ENCODE measurements at places on chromosomes 2 and 18. TPM values are rescaled to one million over a fixed set of nuclear protein-coding genes. Genes with fewer than 3 reads are reported as not detected.

GRCh38 chr2:150046211-150046610 lies 441.3 kb downstream of the RND3 start:
- no peaks in the 10 kb centered on the region for H3K36me3 ChIP-seq
- H3K4me1 ChIP-seq, result no peaks in the 10 kb centered on the region
- no peak overlapping the region for H3K27ac ChIP-seq
- no peak for DNase-seq
- no peaks in the 10 kb centered on the region for H3K27me3 ChIP-seq
- no peak overlapping the region for H3K4me3 ChIP-seq

GRCh38 chr2:109685453-109685852 lies 71.3 kb downstream of the SOWAHC start:
- no peak overlapping the region for H3K4me3 ChIP-seq
- no peaks in the 10 kb centered on the region for H3K36me3 ChIP-seq
- H3K27me3 ChIP-seq, result no peaks in the 10 kb centered on the region
- no peak overlapping the region for H3K27ac ChIP-seq
- DNase-seq, result no peak
- no peaks in the 10 kb centered on the region for H3K4me1 ChIP-seq

The KIF1A gene
- 0.27 TPM for total RNA-seq

- no peaks in the 10 kb centered on the region for H3K27me3 ChIP-seq
- H3K4me3 ChIP-seq, result no peak overlapping the region
- no peak for DNase-seq
These were observed 95.2 kb downstream of the MTX2 start for GRCh38 chr2:176364273-176364977.

The HOXD11 gene
- not detected for total RNA-seq

DNA sequence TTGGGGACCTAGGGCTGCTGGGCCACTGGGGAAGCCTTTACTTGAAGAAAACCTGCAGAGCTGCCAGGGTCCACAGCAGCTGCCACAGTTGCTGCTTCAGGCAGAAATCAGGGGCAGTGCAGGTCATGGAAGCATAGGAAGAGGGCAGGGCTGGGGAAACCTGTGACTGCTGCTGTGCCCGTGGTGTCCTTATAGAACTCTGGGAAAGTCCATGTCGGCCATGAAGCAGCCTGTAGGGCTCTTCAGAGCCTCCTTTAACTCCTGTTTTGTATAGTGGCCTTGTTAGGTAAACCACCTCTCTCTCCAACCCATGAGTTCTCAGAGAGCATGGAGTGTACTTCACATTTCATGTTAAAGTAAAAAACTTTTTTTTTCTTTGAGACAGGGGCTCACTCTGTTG lies 62.1 kb downstream of the SMAD4 start:
- no peak for DNase-seq
- no peak overlapping the region for H3K4me3 ChIP-seq
- H3K27ac ChIP-seq, result no peak overlapping the region
- H3K4me1 ChIP-seq, result no peaks in the 10 kb centered on the region

GRCh38 chr2:41947701-41948396 lies 100.0 kb upstream of the PKDCC start:
- no peaks in the 10 kb centered on the region for H3K4me1 ChIP-seq
- no peak overlapping the region for H3K27ac ChIP-seq
- DNase-seq, result no peak
- no peaks in the 10 kb centered on the region for H3K36me3 ChIP-seq

The DYNAP gene
- total RNA-seq, result not detected

DNA sequence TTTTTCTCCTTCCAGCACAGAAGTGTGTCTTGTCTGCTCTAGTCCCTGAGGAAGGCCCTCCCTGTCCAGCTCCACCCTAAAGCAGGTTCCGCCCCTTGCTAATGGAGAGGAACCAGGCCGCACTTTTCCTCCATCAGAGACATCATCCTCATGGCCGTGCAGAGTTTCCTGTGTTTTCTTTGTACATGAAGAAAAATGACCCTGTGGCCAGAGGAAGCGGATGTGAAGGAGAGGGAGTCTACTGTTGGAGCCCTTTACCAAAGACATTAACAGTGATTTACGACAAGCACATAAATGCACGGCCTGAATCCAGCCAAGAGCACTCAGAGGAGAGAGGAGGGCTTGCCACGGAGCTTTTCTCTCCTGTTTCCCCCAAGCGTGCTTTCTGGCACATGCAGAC lies 109.5 kb downstream of the RNF144A start:
- no peaks in the 10 kb centered on the region for H3K27me3 ChIP-seq
- no peak overlapping the region for H3K4me3 ChIP-seq
- H3K27ac ChIP-seq, result no peak overlapping the region
- DNase-seq, result no peak
- peaks cover 4% of the 10 kb centered on the region for H3K36me3 ChIP-seq

The TRAF3IP1 gene
- total RNA-seq, result 19.4 TPM

The FHOD3 gene
- 4.0 TPM for total RNA-seq

GRCh38 chr18:12518326-12518725 lies 110.6 kb downstream of the PRELID3A start:
- DNase-seq, result no peak
- H3K36me3 ChIP-seq, result no peaks in the 10 kb centered on the region
- no peak overlapping the region for H3K4me3 ChIP-seq
- H3K27me3 ChIP-seq, result no peaks in the 10 kb centered on the region
- no peak overlapping the region for H3K27ac ChIP-seq

DNA sequence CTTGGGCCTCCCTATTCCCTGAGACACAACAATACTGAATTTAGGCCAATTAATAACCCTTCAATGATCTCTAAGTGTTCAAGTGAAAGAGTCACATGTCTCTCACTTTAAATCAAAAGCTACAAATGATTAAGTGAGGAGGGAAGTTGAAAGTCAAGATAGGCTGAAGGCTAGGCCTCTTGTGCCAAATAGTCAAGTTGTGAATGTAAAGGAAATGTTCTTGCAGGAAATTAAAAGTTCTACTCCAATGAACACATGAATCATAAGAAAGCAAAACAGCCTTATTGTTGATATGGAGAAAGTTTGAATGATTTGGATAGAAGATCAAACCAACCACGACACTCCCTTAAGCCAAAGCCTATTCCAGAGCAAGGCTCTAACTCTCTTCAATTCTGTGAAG lies 286.9 kb downstream of the MEIS1 start:
- H3K27me3 ChIP-seq, result no peaks in the 10 kb centered on the region
- no peak overlapping the region for H3K4me3 ChIP-seq
- H3K36me3 ChIP-seq, result no peaks in the 10 kb centered on the region
- H3K4me1 ChIP-seq, result no peaks in the 10 kb centered on the region
- H3K27ac ChIP-seq, result no peak overlapping the region
- no peak for DNase-seq

GRCh38 chr2:2703762-2704427 lies 372.8 kb upstream of the MYT1L start:
- H3K27me3 ChIP-seq, result peaks cover 24% of the 10 kb centered on the region
- H3K4me3 ChIP-seq, result no peak overlapping the region
- H3K4me1 ChIP-seq, result no peaks in the 10 kb centered on the region
- DNase-seq, result no peak
- no peak overlapping the region for H3K27ac ChIP-seq
- no peaks in the 10 kb centered on the region for H3K36me3 ChIP-seq

GRCh38 chr18:49630246-49630699 lies 68.4 kb downstream of the LIPG start:
- no peak overlapping the region for H3K27ac ChIP-seq
- H3K36me3 ChIP-seq, result no peaks in the 10 kb centered on the region
- no peaks in the 10 kb centered on the region for H3K4me1 ChIP-seq
- H3K4me3 ChIP-seq, result no peak overlapping the region

DNA sequence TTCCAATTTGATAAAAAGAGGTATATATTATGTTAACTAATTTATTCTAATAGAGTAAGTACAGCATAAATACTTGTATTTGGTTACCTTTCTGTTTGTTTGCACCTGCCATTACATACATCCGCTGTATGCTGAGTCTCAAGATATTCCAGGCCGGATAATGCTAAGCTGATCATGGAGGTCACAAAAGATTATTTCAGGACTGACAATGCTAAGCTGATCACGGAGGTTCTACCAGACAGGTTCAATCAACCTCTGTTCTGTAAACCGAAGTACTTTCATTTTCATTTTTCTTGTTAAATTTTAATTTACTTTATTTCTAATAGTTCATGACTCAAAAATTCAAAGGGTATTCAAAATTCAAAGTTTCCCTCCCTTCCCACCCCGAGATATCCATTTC lies 31.1 kb downstream of the PNO1 start:
- H3K4me3 ChIP-seq, result no peak overlapping the region
- peaks cover 17% of the 10 kb centered on the region for H3K4me1 ChIP-seq
- DNase-seq, result no peak
- no peaks in the 10 kb centered on the region for H3K27me3 ChIP-seq
- H3K27ac ChIP-seq, result no peak overlapping the region
- H3K36me3 ChIP-seq, result 0 out of 2 replicates have a peak, but pooled peaks cover 4% of the 10 kb centered on the region

DNA sequence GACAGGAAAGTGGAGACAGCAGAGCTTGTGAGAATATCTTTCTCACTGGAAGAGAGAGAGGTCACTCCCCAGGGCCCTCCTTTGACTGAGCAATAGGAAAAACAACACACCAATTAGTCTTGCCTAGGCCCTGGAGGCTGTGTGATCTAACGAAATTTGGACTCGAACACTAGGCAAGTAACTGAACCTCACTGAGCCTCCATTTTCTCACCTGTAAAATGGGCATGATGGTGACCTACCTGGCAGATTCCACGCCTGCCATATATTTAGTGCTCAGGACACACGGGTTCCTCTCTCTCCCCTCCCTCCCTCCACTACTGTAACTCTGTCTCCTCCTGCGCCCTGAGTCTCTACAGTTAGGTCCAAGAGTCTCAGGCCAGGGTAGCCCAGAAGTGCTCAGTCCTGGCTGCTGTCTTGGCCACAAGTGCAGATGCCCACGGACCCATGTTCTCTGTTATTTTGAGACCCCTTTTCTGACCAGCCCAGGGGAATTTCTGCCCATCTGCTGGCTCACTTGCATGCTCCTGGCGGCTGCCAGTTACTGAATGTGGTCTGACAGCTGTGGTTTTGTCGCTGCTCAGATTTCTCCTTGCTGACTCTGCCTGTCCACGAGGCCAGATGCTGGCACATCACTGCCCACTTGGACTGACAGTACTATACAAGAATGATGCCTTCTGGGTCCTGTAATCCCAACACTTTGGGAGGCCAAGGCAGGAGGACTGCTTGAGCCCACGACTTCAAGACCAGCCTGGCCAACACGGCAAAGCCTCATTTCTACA lies 9.6 kb upstream of the GIGYF2 start:
- H3K27ac ChIP-seq, result no peak overlapping the region
- H3K4me1 ChIP-seq, result no peaks in the 10 kb centered on the region
- no peak overlapping the region for H3K4me3 ChIP-seq
- no peak for DNase-seq
- no peaks in the 10 kb centered on the region for H3K27me3 ChIP-seq

The TMEM169 gene
- 0.42 TPM for total RNA-seq

The C2orf74 gene
- total RNA-seq, result not detected

DNA sequence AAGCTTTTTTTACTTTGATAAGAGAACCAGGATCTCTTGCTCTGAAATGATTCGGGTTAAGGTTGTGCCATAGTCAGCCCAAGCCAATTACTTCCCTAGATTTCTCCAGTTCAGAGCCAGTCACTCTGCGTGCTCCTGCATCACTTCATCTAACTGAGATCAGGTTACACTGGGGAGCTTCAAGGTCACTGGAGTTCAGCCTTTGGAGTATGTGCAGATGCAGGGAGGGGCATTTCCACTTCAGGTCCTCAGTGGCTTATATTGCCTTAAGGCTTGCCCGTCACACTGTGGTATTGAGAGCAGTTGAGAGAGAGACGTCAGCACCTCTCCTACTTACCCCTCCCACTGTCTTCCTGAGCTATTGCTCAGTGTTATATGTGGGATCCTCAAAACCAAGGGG lies 317.8 kb downstream of the EPHA4 start:
- no peak for DNase-seq
- no peaks in the 10 kb centered on the region for H3K4me1 ChIP-seq
- H3K27me3 ChIP-seq, result peaks cover 7% of the 10 kb centered on the region
- H3K4me3 ChIP-seq, result no peak overlapping the region
- H3K36me3 ChIP-seq, result no peaks in the 10 kb centered on the region

The MREG gene
- 16.9 TPM for total RNA-seq

The ANKMY1 gene
- 28.3 TPM for total RNA-seq

DNA sequence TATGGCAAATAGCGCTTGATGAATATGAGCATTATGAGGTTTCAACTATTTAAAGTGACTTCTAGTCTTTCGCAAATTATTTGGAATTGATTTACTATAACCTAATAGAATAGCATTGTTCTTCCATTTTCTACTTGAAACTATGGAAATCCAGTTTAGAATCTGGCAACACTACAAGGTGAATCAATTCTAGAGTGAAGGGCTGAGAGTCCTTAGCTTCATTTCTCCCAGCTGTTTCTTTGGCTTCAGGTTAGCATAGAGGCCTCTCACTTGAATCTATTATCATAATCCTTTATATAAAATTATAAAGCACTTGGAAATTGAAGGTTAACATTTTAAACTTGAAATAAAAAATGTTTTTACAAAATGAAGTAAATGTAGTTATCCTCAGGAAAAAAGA lies 318.8 kb downstream of the CCDC85A start:
- no peak overlapping the region for H3K4me3 ChIP-seq
- H3K27ac ChIP-seq, result no peak overlapping the region
- no peaks in the 10 kb centered on the region for H3K27me3 ChIP-seq

The ALK gene
- total RNA-seq, result not detected

DNA sequence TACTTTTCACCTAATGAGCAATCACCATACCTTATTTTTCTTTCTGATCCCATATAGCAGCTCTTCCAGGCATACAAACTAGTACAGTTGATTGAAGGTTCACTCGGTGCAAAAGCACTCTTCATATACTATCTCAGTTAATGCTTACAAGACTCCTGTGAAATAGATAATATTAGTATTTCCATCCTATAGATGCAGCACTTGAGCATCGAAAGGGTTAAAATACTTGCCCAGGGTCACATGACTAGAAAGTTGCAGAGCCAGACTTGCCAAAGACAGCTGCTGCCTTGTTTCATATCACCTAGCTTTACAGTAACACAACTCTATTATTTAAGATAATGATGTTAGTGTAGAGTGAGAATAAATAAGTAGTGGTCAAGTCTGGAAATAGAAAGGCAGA lies 466.0 kb upstream of the TNP1 start:
- H3K27ac ChIP-seq, result no peak overlapping the region
- no peaks in the 10 kb centered on the region for H3K4me1 ChIP-seq
- no peak for DNase-seq

DNA sequence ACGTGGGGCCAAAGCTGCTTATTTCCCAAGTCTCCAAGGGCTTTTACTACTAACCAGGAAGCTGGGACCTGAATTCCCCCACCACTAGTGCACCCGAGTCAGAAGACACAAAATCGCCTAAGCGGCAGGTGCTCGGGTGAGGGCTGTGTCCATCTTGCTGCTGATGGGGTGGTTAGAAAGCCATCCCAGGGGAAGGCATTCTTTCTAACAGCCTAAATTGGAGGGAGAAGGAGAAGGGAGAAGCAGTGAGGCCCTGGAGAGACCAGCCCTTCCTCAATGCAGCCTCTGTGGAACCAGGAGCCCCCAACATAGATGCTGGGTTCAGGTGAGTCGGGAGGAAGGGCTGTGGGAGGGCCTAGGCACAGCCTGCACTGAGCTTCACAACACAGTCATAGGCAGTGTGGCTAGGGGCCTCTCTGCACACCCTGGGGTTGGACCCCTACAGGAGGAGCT lies 1.9 kb upstream of the PROM2 start:
- no peaks in the 10 kb centered on the region for H3K27me3 ChIP-seq
- H3K4me1 ChIP-seq, result peaks cover 45% of the 10 kb centered on the region
- H3K27ac ChIP-seq, result no peak overlapping the region

Data from HCT116 (cell line).